AG20443 (cell line): ENCODE measurements at places on chromosomes 6 and 20.

DNA sequence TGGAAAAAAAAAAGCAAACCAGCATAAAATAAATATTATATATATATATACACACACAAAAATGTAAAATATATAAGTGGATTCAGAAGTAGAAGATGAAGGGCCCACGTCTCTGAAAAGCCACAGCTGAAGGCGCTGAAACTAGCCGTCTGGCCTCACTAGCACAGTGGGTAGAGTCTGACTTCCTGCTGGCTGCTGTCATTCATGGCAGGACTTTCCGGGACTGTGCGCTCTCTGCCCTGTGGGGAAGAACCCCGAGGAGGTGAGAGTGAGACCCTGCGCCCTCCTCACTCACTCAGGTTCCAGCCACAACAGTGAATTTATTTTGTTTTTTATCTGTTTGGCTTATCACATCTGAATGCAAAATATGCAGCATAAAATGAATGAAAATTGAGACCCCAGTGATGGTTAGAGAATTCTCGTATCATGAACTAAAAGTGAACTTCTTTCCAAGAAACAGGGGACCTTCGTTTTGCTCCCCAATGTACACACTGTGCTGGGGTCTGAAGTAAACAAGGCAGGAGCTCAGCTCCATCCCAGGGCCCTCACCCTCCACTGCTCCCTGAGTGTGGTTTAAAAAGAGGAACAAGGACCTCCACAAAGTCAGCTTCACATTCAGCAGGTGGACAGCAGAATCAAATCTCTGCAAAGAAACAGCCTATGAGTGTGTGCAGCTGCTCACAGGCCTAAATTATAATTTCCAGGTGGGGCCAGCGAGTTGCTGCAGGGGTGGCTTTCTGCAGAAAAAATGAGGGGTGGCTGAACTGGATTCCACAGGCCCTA lies 1.3 kb upstream of the RAMACL start:
- no peak for DNase-seq

- DNase-seq: no peak
Observed at GRCh38 chr6:166473886-166474571, 91.3 kb upstream of the MPC1 start.

DNA sequence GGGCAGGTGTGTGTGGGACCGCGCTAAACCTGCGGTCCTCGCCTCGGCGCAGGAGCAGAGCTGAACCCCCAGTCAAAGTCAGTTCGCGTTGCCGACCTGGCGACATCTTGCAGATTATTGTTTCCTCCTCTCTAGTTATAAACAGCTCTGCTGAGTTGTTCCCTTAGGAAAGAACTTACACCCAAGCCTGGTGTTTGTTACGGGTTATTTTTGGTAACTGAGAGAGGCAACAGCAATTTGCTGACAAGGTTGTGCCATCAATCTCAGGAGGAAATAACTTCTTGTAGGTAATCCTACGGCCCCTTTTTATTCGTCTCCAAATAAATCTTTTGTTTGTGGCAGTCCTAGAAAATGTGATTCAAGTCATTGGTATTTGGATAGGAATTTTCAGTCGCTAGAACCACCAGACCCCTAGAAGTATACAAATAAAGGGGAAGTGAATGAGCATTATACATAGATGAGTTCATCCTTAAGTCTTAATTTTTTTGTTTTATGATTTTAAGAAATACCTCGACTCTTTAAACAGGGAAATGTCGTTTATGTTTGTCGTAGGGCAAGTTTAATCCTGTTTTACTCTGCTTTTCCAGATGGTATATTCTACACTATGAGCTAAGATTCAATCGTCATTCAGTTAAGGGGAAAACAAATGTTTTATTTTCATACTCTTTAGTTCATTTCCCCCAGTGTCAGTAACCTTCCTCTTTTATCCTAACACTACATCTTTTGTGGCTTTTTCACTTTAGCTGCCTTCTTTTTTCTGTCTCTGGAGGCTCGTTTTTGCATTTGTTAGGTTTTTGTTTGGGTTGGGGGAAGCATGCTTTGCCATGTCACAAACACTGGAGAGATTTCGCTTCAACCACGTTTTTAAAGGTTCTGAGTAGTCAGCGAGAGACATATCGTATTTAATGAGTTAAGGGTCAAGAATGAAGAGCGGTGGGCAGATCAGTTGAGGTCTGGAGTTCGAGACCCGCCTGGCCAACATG lies 1.2 kb downstream of the PM20D2 start:
- peak; percentile 27 for DNase-seq

GRCh38 chr20:9515741-9516233 lies 1.4 kb downstream of the LAMP5 start:
- no peak for DNase-seq

DNA sequence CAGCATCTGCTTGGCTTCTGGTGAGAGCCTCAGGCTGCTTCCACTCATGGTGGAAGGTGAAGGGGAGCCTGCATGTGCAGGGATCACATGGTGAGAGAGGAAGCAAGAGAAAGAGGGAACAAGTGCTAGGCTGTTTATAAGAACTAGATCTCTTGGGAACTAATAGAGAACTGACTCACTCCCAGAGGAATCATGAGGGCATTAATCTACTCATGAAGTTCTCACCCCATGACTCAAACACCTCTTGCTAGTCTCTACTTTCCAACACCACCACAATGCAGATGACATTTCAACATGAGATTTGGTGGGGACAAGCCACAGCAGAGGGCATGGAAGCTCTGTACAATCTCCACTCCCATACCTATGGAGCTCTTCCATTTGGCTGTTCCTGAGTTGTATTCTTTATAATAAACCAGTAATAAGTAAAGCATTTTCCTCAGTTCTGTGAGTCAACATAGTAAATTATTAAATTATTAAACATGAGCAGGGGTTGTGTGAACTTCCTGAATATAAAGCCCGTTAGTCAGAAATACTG lies 524.1 kb upstream of the NRSN1 start:
- no peak for DNase-seq

DNA sequence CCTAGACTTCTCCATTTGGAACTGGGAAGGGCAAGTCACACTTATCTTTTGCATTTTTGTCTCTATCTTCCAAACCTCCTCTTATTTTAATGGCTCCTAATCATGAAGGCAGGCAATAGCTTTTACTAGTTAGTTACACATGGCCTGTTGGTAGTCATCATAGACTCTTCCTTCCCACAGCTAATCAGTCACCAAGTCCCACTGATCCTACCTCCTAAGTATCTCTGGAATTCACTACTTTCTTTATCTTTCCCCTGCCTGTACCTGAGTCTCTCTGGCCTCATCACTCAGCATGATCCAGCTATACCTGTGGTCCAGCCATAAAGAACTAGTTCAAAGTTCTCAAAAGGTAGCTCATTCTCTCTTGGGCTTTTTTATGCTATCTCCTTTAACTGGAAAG lies 18.8 kb downstream of the TMX4 start:
- DNase-seq: no peak

GRCh38 chr6:97110626-97111025 lies 172.4 kb downstream of the MMS22L start:
- DNase-seq: no peak

DNA sequence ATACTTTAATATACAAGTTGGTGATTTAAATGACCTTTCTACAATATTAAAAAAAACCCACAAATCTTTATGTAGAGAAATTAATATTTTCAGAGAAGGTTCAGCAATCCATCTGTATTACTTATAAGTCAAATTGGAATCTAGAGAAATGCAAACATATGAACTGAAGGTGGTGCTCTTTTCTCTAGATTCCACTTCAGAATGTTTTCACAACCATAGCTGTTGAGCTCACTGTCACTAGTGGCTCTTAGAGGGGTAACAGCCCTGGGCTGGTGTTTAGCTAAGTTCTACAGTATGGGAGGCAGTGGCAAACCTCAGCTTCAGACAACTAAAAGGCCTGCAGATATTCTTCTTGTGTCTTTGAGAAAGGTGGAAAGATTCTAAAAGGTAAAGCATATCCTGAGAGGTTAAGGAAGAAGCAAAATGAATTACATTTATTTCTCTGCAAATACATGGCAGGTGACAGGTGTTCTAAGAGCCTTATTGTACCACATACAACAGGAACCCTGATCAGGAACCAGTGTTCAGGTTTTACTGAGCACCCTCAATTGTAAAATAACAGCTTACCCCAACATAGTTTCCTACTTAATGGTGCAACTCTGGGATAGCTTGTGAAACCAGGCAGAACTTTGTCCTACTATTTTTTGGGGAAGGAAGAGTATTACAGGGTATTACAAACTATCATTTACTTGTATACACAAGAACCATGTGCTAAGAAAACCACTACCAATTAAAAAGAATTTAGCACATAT lies 56.6 kb upstream of the SAMHD1 start:
- DNase-seq: peak; percentile 37

DNA sequence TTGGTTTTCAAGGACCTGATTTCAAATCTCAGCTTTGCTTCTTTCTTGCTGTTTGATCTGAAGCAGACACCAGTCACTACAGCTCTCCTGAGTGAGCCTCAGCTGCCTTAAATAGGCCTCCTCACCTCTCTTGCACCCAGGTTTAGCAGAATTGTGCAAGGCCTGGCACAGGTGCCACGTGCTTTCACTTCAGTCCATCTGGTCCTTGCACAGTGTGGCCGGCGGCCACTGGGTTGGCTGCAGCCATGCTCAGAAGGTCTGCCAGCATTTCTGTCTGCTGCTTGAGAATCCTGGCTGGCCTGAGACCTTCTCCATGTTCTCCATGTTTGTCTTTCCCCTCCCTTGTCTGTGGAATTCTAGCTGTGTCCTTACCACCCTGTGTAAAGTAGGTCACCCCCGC lies 14.5 kb upstream of the DAAM2 start:
- no peak for DNase-seq

DNA sequence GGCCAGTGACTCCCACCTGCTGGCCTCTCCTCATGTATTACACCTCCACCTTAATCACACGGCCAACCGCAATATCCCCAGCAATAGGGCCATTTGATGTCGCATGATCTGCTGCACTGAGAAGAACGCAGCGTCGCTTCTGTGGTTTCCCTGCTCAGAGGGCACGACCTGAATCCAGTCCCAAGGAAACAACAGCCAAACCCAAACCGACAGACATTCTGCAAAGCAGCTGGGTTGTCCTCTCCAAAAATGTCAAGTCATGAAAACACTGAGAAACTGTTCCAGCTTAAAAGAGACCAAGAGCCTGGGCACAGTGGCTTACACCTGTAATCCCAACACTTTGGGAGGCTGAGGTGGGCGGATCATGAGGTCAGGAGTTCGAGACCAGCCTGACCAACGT lies 7.5 kb upstream of the BPI start:
- no peak for DNase-seq

DNA sequence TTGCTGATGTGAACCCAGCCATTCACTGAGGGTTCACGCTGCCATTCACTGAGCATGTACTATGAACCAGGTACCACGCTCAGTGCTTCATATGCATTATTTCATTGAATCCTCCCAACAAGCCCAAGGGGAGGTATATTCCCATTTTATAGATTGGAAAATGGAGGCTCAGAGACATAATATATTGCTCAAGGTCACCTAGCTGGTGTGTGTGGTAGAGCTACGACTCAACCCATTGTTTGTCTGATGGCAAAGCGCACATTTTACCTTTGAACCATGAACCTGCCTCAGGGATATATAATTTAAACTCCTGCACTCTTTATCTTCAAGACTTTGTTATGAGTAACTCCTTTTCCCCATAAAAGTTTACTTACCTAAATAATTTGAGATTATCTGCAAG lies 28.3 kb downstream of the FERMT1 start:
- no peak for DNase-seq

- DNase-seq: peak; percentile 5
Observed at GRCh38 chr6:64683682-64684081, 1023.3 kb downstream of the EYS start.

DNA sequence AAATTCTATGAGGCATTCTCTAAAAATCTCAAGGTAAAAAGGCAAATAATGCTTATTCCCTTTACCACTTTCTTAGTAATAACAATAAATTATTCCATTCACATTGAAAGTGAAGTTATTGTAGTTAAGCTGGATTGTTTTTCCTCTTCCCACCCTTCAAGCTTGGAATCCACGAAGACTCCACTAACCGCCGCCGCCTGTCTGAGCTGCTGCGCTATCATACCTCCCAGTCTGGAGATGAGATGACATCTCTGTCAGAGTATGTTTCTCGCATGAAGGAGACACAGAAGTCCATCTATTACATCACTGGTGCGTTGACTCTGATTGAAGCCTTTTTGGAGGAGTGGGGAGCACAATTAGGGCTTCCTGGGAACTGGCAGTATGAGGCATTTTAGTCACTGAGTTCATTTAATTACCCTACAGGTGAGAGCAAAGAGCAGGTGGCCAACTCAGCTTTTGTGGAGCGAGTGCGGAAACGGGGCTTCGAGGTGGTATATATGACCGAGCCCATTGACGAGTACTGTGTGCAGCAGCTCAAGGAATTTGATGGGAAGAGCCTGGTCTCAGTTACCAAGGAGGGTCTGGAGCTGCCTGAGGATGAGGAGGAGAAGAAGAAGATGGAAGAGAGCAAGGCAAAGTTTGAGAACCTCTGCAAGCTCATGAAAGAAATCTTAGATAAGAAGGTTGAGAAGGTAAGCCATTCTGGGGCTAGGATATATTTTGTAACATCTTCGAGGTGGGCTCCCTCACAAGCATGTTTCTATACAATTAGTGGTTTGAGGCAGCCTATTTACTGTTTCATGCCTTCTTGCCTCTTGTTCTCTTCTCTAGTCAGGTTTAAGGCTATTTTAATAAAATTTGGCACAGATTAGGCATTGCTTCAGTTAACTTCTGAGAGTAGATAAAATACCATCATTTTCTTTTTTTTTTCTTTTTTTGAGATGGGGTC lies 4.9 kb downstream of the HSP90AB1 start:
- DNase-seq: no peak

- DNase-seq: peak; percentile 17
Observed at GRCh38 chr20:7856756-7857155, 83.5 kb downstream of the HAO1 start.

GRCh38 chr6:40722553-40723258 lies 135.5 kb upstream of the LRFN2 start:
- DNase-seq: peak; percentile 67

DNA sequence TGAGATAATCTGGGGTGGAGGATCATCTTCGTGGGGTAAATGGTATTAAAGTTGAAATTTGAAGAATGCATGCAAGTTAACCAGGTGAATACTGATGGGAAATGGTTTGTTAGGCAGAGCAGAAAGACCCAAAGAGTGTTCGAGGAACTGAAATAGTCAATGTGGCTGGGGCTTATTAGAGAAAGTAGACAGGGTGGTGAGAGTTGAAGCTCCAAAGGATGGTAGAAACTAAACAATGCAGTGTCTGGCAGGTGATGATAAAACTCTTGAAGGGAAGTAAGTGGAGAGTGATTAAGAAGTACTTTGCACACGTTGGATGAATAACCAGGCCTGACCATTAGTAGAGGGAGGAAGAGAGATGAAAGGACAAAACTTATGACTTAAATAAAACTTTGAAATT lies 39.8 kb upstream of the CENPW start:
- DNase-seq: no peak
